ENCODE measurements at places on chromosomes 3 and 15. TPM values are rescaled to one million over a fixed set of nuclear protein-coding genes. Genes with fewer than 3 reads are reported as not detected.

Gene LCTL
- total RNA-seq = not detected

Gene NAALADL2
- 30.5 TPM for total RNA-seq

Gene ACKR2
- 1.6 TPM for total RNA-seq

Gene C3orf85
- total RNA-seq = not detected

Gene CACNA1D
- total RNA-seq = 5.6 TPM

DNA sequence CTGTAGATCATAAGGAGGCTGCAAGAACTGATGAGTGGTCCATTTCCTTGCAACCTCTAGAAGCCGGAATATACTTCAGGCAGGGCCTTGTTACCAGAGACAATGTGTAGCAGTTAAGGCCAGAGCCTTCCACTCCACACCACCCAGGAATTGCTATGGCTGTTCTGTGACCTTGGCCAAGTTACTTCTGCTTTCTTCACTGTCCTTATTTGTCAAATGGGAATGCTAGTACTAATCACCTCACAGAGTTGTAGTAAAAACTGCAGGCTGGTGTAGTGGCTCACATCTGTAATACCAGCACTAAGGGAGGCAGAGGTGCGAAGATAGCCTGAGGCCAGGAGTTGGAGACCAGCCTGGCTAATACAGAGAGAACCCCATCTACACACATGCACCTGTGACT lies 28.7 kb upstream of the RPN1 start:
- no peak for DNase-seq

- DNase-seq = no peak
Measured at GRCh38 chr3:190618330-190619030, 104.6 kb downstream of the IL1RAP start.

- DNase-seq = no peak
Measured at GRCh38 chr3:131217296-131217741, 164.3 kb upstream of the NUDT16 start.

GRCh38 chr3:124779751-124780191 lies 49.5 kb downstream of the UMPS start:
- no peak for DNase-seq

DNA sequence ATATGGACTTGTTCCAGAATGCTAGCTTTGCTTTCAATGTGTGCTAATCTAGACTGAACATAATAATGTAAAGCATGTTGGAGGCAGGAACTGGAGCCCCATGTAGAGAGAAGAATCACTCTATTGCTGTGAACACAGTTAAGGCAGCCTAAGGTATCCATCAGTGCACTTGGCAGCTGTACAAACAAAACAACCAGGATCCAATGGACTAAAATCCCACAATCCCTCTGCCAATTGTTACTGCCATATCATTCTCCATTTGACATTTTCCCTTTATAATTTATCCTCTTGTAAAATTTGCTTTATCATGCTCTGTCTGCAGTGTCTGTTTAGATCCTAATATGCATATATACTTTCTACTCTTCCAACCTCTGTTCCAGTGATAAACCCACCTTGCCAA lies 756.8 kb upstream of the LMCD1 start:
- no peak for DNase-seq

DNA sequence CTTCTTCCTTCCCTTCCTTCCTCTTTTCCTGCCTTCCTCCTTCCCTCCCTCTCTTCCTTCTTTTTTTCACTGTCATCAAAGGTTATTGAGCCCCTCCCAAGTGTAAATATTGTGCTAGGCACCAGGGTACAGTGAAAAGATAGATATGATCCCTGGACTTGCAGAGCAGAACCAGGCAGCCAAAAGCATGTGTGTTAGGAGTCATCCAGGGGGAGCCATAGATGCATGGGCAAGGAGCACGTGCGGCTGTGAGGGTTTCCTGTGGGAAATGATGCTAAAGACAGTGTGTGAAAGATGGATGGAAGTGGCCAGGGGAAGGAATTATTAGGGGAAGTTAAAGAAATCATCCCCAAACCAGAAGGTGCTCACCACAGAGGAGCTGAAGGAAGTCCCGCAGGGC lies 65.2 kb downstream of the NR2F2 start:
- DNase-seq = no peak

DNA sequence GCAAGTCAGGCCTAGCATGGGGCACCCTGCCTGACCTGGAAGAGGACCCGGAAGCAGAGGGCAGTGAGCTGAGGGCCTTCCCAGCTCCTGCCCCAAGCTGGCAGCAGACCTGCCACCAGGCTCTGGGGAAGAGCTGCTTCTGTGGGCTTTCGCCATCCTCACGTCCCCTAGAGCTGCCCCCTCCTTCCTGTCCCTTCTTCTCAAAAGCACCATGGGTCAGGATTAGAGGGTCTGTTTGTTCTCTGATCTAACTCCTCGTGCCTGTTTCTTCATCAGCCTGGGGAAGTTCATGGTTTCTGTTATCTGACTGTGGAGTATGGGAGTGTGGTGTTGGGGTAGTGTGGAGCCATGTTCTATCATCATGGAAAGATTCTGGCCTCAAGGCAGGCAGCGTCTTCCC lies 58.4 kb upstream of the POLG start:
- DNase-seq = no peak

- DNase-seq = no peak
Measured at GRCh38 chr3:127566833-127567232, 23.7 kb downstream of the TPRA1 start.

Data from skin of body (tissue), 3 donors.